ENCODE measurements at places on chromosomes 3 and 15.

DNA sequence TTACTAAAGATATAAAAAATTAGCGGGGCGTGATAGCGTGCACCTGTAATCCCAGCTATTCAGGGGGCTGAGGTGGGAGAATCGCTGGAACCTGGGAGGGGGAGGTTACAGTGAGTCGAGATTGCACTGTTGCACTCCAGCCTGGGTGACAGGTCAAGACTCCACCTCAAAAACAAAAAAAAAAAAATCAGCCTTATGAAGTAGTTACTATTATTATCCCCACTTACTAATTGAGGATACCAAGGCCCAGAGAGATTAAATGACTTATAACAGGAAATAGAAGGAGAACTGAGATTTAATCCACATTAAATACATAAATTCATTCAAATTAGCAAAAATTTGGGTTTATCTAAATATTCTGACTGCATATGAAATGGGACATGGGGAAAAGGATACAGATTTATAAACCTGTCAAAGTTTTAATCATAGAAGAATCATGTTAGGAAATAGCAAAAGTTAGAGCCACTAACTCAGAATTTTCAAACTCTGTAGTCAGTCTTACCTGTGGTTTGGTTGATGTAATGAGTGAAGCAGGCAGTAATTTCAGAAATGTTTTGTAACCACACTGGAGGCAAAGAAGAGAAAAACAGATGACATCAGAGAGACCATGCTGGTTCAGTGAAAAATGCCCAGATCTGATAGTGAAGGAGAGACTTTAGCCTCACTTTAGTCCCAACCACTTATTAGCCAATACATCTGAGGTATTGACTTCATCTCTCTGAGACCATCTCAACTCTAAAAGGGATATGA, 25.0 kb upstream of the ACAP2 start:
- no peak for DNase-seq

DNA sequence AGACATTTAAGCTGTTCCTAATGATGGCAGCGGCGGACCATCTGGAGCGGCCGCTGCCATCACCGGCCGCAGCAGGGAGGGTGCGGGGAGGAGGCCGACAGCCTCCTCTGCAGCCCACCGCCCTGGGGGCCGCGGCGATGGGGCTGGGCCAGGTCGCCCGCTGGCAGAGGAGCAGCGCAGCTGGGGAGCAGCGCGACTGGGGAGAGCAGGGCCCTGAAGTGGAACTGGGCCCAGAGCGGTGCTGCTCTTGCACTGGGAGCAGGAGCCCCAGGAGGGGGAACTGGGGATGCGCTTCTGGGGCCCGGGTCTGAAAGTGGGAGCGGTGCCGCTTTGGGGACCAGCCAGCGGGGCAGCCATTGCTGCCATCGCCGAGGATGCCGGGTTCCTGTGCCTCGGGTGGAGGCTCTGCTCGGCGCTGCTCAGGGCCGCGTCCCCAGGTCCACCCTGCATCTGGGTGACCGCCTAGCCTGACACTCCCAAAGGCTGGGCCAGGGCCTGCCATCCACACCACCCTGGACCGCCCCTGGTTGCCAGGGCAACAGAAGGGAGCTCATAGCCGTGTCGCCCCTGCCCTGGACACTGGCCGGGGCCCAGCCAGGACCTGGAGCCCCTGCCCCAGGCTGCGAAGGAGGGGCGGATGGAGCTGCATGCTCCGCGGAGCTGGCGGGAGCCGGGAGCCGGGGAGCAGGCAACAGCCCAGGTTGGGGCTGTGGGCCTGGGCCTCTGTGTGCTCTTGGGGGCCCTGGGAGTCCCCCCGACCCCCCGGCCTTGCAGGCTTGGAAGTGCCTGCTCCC, 15.5 kb upstream of the PLA2G4E start:
- DNase-seq = no peak

DNA sequence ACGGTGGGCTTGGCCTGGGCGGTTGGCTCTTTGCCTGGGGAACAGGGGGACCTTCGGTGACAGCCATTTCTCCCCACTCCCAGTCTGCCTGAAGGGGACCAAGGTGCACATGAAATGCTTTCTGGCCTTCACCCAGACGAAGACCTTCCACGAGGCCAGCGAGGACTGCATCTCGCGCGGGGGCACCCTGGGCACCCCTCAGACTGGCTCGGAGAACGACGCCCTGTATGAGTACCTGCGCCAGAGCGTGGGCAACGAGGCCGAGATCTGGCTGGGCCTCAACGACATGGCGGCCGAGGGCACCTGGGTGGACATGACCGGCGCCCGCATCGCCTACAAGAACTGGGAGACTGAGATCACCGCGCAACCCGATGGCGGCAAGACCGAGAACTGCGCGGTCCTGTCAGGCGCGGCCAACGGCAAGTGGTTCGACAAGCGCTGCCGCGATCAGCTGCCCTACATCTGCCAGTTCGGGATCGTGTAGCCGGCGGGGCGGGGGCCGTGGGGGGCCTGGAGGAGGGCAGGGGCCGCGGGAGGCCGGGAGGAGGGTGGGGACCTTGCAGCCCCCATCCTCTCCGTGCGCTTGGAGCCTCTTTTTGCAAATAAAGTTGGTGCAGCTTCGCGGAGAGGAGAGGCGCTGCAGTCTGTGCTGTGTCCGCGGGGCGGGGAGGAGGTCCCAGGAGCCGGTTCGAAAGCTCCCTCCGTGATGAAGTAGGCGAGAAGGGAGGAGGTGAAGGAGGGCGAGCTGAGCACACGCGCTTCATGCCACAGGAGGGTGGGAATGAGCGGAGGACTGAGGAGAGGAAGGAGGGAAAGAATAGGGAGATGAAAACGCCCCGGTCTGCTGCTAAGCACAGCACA, 9.6 kb downstream of the CLEC3B start:
- peak; percentile 32 for DNase-seq

- DNase-seq = no peak
Measured at GRCh38 chr3:31102196-31102879, 207.9 kb upstream of the GADL1 start.

DNA sequence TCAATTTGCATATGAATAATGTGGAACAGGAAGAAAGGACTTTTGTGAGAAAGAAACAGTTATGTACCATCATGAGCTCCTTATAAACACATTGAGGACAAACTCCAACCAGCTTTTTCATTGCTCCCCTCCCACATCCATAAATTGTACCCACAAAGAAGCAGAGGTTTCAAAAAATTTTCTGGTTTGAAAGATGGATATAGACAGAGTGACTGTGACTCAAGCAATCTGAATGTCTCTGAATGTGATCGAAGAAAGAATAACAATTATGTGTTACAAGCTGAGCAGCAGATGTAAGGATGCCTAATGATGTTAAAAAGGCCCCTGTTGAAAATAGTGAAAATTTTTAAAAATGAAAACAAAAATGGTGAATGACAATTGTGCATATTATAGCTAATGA, 127.4 kb downstream of the TFG start:
- DNase-seq = no peak

GRCh38 chr3:21561472-21561871, 189.5 kb downstream of the ZNF385D start:
- no peak for DNase-seq

DNA sequence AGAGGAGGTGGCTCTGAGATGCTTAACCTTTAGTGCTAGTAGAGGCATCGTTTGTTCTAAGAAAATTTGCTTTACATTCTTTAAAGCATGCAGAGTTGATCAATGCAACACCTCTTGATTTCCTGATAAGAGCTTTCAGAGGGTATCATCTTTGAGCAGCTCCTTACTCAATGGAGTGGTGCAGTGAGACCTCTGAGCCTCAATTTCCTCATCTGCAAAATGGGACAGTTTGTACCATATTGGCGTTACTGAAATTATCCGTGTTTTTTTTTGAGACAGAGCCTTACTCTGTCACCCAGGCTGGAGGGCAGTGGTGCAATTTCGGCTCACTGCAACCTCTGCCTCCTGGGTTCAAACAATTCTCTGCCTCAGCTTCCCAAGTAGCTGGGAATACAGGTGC, 1.6 kb upstream of the TMEM42 start:
- DNase-seq = no peak

GRCh38 chr3:57815036-57815435, 58.9 kb downstream of the SLMAP start:
- no peak for DNase-seq

DNA sequence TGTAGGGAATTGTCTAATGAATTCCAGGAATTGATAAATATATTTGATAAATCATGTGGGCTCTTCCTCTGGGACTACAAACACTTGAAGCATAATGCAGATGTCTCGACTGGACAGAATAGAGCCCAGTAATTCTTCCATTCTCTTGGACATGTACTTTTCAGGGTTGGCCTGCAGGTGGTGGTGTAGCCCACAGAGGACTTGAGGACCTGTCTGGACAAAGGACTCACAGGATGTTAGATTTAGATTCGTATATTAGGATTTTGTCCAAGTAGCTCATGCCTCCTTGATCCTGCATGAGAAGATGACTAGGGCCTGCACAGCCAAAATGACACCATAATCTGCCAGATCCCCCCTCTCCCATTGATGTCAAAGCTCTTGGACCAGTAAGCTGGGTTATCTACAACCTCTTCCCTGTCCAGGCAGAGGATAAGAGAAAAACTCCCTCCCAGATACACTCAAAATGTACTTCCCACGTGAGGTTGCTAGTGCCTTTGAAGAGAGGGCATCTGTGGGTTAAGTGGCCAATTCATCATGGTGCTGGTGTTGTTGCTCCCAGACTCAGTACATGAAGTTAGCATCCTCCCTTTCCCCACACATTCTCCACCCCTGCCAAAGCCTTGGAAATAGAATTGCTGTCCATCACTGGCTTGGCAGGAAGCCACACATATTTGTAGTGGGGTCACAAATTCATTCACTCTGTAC, 88.6 kb upstream of the ZNF280D start:
- no peak for DNase-seq

DNA sequence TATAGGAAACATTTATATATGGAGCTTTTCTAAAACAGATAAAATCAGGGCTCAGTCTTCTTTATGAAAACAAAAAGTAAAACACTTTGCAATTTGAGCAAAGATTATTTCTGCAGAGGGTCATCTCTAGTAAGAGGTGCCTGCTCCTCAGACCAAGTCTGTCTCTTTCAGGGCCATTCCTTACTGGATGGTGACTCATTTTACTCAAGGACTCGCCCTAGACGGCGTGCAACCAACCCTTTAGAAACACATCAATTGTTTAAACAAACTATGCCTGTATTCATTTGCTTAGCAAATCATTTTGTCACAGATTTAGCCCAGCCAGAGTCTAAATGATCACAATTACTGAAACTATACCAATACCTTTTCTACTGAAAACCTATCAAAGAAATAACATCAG, 242.8 kb upstream of the ICE2 start:
- no peak for DNase-seq

DNA sequence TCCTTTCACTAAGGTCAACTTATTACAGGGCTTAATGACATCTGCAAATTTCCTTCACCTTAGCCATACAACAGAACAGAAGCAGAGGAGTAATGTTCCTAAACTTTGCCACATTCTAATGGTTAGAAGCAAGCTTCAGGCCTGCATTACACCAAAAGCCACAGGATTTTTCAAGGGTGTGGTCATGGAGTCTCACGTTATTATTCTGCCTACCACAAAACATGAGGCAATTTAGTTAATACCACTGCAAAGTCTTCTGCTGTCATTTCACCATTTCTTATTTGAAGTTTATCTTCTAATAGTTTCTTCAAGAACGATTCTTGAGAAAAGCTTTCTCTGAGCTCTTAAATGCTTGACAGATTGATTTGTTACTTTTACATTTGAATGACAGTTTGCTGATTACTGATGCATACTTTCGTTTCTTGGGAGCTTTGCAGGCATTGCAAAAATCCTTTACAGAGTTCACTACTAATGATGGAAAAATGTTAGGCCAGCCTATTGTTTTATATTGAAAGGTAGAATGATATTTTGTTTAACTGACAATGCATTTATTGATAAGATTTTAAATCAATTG, 1257.1 kb downstream of the NSUN3 start:
- DNase-seq = no peak

- DNase-seq = no peak
Measured at GRCh38 chr3:134646086-134646485, 4.7 kb downstream of the KY start.

DNA sequence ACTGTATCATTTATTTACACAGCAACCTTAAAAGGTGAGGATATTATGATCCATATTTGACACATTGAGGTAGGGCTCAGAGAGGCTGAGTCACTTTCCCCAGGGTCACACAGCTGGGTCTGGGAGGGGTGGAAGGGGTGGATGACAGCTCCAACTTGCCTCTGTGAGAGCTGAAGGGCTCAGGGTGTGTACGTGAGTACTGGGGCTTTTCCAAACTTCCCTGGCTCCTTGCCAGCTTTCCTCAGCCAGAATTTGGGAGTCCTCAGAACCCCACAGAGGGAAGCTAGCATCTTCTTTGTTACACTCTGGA, 58.3 kb upstream of the SLC6A11 start:
- no peak for DNase-seq

GRCh38 chr15:65342493-65342892, 35.3 kb downstream of the IGDCC3 start:
- no peak for DNase-seq

- peak; percentile 68 for DNase-seq
Measured at GRCh38 chr15:68783226-68784058, 37.3 kb downstream of the ANP32A start.

DNA sequence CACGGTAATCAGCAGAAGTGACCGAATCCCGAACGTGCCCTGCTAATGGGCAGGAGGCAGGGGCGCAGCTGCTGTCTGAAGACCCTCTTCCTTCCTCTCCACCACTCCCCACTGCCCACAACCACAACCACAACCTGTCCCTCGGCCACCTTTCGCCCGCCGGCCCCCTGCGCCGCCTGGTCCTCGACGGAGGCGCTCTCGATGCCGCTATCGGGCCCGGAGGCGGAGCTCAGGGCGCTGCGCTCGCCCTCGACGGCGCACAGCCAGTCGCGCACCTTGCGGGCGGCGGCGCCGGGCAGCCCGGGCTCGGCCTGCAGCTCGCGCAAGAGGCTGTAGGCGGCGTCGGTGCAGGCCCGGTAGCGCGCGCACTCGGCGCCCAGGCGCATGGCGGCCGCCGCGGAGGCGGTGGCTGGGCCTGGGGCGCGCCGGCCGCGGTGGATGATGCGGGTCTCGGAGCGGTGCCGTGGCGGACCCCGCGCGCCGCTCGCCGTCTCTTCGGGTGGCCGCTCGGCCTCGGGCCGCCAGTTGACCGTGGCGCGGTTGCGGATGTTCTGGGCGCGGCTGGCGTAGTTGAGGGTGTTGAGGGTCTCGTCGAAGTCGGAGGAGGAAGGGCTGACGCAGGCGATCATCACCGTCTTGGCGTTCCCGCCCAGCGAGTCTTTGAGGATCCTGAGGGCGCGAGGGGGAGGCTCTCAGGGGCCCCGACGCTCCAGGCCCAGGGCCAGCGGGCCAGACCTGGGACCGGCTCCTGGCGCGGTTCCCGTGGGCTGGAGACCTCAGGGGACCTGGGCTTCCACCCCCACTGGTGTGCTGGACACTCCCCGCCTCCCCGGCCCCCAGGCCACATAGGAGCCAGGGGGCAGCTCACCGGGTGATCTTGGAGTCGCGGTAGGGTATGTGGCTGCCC, 6.9 kb downstream of the KIF7 start:
- peak; percentile 15 for DNase-seq

GRCh38 chr15:78105476-78106241, 13.3 kb downstream of the SH2D7 start:
- no peak for DNase-seq

Data from heart left ventricle (tissue), 16 donors.